Left forelimb (tissue), 1 donor: ENCODE measurements at places on chromosomes 2 and 18.

- no peak for DNase-seq
These were observed 154.2 kb upstream of the ID2 start for GRCh38 chr2:8527676-8528075.

DNA sequence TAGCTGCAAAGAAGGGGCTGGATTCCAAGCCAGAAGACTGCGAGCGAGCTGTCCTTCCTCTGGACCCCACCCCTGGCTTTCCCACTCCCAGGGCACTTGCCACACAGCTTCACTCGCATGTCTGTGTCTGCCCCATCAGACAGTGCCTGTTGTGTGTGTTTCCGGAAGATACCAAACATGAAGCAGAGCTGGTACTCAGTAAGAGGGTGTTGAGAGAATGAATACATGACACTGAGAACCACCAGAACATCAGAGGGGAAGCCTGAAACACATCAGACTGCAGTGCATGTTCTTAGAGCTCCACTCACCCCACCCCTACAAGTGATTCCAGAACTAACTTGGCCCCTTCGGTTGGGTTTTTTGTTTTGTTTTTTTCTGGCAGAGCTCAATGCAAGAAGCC lies 181.5 kb downstream of the TTC32 start:
- no peak for DNase-seq

DNA sequence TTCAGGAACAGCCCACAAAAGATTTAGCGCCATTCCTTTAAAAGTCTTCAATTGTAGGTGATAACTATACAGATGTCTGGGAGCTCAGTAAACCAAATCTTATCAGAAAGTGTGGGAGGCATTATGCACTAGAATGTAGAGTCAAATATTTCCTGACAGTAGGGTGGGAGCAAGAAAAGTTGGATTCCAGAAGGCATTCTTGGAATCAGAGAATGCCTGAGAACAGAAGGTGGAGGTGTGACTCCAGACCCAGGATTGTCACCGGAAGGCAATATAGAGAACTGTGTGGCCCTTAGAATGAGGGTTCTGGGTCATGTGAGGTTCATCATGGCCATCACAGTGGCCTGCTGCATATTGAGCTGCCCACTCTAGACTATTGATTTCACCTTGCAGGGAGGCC lies 90.0 kb downstream of the SETBP1 start:
- DNase-seq, result no peak

GRCh38 chr2:2174956-2175355 lies 156.1 kb downstream of the MYT1L start:
- DNase-seq, result no peak

DNA sequence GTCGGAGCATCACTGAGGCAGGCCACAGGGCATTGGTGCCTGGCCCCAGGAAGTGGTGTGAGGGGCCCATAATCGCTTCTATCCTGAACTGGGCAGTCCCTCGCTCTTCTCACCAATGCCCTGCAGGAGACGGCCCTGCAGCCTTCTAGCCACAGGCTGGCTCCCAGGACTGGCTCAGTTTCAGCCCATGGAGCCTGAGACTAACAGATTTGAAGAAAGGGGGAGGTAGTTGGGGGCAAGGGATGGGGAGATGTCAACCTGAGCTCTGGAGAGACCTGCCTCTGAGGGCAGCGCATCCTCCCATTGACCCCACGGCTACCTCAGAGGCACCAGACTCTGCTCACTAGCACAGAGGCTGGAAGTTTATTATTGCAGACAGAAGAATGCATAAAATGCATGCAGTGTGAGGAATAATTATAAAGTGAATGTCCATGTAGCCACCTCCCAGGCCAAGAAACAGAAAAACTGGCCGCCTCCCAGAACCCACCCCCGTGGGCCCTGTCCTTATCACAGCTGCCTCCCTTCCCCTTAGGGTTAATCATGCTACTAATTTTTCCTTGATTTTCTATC lies 1.4 kb downstream of the TOGARAM2 start:
- DNase-seq, result no peak

DNA sequence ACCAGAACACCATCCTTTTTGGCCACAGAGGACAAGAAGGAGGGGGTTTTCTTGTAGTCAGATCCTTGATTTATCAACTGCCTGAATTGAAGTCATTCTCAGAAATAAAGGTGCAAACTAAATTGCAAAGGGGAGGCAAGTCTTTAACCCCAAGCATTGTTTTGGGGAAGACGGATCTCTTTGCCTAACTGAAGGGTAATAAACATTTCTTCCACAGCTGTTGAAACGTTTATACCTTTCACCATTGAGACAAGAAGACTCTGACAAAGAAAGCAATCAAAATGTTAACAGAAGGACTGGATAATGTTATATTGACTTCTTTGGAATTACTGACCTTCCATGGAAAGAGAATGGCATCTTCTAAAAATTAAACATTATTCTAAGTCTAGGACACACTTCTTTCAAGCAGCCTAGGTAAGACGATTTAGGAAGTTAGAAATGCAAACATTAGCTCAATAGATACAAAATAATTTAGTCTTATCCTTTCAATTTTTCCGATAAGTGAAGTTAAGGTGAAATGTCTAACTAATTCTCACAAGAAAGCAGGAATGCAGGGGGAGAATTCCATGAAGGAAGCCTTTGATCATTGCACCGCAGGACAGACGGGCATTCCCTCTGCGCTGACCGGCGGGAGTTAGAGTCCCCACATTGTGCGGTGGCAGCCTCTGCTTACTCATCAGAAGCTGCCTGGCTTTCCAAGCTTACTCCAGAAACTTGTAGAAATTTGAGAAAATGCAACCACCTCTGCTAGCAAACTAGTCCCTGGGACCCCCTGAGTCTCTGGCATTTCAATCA lies 69.4 kb upstream of the COPS8 start:
- DNase-seq, result no peak

GRCh38 chr2:13102397-13103063 lies 385.8 kb downstream of the TRIB2 start:
- no peak for DNase-seq

DNA sequence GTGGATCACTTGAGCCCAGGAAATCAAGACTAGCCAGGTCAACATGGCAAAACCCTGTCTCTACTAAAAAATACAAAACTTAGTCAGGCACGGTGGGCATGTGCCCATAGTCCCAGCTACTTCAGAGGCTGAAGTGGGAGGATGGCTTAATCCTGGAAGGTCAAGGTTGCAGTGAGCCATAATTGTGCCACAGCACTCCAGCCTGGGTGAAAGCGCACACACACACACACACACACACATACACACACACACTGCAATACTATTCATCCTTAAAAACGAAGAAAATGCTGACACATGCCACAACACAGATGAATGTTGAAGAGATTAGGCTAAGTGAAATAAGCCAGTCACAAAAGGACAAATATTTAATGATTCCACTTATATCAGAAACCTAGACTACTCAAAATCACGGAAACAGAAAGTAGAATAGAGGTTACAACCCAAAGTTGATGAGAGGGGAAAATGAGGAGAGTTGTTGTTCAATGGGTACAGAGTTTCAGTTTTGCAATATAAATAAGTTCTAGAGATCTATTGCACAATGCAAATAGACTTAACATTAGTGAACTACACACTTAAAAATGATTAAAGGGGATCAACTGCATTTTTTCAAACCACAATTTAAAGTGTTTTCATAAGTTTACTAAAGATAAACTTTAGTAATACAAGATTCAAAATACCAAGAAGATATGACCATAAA lies 114.5 kb downstream of the USP34 start:
- DNase-seq, result no peak
